Amniotic stem cell (primary cell): ENCODE measurements at places on chromosomes 2 and 18.

- no peak for DNase-seq
These were observed 50.0 kb upstream of the ATG16L1 start for GRCh38 chr2:233201258-233202013.

DNA sequence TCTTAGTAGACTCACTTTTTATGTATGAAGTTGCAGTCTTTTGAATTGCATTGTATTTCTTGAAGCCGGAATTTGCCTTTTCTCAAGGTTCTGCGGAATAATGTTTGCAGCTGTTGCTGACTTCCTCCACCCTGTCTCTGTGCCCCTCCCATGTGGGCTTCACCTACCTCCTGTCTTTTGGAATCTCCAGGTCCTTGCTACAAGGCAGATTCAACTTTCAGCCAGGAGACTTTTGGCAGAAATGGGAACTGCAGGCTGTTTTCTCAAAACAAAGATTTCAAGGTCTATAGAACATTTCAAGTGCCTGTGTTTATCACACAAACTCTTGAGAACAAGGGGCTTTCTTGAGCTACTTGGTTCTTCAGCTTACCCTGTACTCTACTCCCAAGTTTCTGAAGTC lies 25.6 kb downstream of the ZNF236 start:
- DNase-seq, result no peak

DNA sequence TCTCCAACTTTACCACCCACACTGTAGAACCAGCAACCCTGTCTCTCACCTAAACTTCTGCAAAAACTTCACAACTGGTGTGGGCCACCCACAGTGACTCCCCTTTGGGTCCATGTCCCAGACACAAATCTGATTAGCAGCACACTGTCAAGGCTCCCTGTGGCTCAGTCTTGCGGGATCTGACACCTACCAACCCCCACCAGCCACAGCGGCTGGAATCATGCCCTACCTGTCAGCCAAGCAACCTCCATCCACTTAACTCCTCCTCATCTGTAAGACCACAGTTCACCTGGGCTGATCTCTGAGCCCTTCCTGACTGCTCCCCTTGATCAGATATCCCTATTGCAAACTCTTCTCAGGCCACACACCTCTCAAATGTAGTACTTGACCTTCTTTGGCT lies 14.6 kb downstream of the TCF4 start:
- no peak for DNase-seq

- no peak for DNase-seq
These were observed 437.4 kb upstream of the SALL3 start for GRCh38 chr18:78542204-78542603.

GRCh38 chr2:240231838-240232244 lies 91.4 kb upstream of the OTOS start:
- DNase-seq, result no peak

GRCh38 chr2:238913931-238914647 lies 66.2 kb downstream of the TWIST2 start:
- DNase-seq, result no peak
